Fibroblast of the conjunctiva (primary cell): ENCODE measurements at places on chromosomes 16 and 17.
A peak's percentile ranks its signal among the peaks of the same experiment; 100 is the strongest.

GRCh38 chr16:50932348-50932935, 190.6 kb downstream of the CYLD start:
- DNase-seq = no peak

DNA sequence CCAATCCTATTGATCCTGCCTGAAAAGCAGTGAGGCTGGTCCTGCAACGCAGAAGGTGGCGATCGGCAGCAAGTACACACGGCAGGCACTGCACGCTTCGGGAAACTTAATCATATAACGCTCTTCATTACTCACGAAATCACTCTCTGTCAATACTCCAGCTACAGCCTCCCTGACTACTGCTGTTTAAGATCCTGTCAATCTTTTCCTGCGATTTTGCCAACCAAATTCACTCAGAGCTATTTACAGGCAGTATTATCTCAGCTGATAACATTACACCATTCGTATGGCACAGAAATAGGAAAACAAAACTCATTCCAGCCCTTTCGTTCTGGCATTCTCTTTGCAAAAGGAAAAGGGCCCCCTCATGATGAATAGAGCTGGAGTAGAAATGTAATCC, 262.4 kb upstream of the CDH8 start:
- no peak for DNase-seq

DNA sequence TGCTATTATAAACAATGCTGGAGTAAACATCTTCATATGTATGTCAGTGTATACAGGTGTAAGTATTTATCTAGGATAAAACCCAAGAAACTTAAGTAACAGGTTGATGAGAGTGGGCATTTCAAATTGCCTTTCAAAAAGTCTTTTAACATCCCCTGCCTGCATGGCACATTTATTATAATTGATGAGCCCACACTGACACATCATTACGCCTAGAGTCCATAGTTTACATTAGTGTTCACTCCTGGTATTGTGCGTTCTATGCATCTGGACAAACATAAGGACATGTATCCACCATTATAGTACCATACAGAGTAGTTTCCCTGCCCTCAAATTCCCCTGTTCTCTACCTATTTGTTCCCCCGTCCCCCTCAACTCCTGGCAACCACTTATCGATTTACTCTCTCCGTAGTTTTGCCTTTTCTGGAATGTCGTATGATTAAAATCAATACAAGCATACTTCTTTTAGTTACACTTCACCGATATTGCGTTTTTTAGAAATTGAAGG, 53.7 kb downstream of the NACA2 start:
- DNase-seq = no peak

DNA sequence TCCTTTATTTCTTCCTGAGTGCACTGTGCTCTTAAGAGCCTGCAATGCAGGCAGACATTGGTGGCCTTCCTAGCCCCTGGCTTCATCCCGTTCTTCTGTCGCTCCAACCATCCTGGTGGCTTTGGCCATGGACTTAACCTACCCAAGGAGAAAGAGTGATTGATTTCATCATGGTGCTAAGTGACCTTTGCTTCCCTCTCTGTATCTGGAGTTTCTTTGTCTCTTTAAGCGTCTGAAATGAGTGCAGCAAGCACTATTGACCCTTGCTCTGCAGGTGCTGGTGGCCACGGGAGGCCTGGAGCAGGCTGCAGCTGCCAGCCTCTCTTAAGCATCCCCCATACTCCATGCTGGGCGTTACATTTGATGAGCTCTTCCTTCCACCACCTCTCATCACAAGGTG, 60.5 kb downstream of the RAP1GAP2 start:
- DNase-seq = no peak

DNA sequence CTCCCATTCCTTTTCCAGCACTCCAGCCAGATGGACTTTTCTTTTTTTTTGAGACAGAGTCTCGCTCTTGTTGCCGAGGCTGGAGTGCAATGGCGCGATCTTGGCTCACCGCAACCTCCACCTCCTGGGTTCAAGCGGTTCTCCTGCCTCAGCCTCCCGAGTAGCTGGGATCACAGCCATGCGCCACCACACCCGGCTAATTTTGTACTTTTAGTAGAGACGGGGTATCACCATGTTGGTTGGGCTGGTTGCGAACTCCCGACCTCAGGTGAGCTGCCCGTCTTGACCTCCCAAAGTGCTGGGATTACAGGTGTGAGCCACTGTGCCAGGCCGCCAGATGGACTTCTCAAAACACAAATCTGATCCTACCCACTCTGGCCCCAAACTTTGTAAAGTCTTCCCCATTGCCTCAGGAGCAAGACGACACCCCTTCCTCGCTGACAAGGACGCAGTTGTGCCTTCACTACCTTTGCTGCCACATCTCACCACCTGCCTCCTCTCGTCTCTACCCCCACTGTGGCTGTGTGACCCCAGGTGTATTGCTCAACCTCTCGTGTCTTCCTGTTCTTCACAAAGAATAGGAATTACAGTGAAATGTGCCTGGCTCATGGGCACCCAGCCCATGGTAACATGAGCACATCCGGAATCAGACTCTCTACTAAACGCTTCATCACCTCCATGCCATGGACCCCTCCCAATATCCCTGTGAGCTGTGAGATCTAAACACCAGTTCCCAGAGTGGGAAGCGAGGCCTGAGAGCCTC, 3.7 kb upstream of the BANP start:
- no peak for DNase-seq

- DNase-seq = no peak
Measured at GRCh38 chr17:72726936-72727335, 365.6 kb downstream of the SLC39A11 start.

GRCh38 chr17:57512258-57512657, 232.8 kb downstream of the CCDC182 start:
- no peak for DNase-seq

- DNase-seq = no peak
Measured at GRCh38 chr16:57252148-57252721, 7.2 kb downstream of the ARL2BP start.

DNA sequence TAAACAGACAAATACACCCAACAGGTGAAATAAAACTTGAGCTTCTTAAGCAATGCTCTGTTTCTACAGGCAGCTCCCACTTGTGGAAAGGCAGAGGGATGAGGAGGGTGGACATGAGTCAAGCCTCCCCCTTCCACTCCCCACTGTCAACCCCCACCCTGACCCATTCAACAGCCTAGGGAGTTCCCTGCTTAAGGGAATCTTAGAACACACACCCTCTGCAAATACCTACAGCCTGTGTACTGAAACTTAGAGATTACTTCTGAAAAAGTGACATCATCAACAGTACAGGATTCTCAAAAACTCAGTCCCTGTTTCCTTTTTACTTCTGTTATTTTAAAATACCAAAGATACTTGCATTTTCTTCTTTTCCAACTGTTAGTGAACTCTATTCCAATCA, 345.4 kb downstream of the SOX9 start:
- no peak for DNase-seq

DNA sequence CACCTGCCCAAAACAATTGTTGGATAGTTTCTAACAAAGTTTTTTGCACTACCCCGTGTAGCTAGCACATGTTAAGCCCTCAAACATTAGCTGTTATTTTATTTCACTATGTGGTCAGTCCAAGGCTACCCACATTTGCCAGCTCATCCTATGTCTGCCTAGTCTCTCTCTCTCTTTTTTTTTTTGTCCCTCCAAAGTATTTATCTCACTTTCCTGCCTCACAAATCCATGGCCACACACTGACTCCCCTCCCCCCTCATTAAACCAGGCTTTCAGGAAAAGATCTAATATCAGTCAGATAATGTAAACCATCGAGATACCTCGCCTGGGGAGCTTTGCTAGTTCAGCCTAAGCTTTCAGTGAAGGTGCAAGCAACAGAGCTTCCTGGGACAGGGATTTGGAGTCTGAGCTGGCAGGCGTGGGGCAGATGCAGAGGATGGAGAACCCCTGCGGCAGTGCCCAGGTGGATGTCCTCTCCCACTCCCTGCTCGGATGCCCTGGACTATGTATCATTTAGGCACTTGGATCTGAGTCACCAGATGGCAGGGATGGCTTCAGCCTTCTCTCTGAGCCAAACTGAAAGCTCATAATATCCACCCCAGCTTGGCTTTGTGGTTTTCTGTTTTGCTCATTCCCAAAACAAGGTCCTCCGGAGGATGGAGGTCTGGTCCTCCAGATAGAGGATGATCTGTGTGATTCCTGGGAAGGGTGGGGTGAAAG, 73.7 kb upstream of the FOXF1 start:
- no peak for DNase-seq

DNA sequence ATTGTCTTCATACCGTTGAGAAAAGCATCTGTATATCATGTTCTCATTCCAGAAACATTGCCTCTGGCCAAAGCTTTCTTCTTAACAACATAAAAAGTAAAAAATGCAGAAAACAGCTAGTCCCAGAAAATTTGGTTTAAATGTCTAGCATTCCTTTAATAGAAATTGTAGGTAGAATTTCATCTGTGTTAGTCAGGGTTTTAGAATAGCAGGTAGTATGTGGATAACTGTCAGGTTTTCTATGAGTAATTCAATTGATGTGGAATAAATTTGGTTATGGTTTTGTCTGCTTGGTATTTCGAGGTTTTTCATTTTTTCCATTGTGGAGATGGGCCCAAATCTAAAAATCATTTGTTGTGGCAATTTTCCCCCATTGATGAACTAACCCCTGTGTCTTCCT, 616.7 kb downstream of the KCNJ2 start:
- no peak for DNase-seq

- no peak for DNase-seq
Measured at GRCh38 chr17:61179380-61179806, 220.2 kb upstream of the TBX2 start.

DNA sequence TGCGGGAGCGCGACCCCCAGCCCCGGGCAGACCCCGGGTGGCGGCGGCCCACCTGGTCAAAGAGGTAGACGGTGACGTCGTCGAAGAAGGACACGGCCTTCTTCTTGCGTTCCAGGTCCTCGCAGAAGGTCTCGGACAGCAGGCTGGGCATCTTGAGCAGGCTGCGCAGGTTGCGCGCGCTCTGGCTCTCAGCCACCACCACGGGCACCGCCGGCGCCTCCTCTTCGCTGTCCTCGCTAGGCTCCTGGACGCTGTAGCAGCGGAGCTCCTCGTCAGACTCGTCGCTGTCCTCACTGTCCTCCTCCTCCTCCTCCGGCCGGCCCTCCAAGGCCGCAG, 45.2 kb upstream of the PVALEF start:
- no peak for DNase-seq

DNA sequence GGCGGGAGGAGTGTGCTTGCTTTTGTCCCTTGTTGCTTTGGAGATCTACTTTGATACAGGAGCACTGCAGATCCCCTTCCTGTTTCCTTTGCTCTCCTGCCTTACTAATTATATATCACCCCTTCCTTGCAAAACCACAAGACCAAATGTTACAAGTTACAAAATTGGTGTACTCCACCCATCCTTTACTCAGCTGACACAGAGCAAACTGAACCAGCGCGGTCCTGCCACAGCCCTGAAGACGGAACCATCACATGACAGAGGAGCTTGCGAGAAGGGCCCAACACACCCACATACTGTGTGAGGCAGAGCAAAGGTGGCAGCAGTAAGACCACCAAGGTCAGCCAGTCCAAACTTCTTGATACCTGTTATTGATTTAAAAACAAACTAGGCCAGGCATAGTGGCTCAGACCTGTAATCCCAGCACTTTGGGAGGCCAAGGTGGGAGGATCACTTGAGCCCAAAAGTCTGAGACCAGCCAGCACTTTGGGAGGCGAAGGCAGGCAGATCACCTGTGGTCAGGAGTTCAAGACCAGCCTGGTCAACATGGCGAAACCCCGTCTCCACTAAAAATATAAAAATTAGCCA, 33.2 kb downstream of the CYTH1 start:
- no peak for DNase-seq

- peak; percentile 88 for DNase-seq
Measured at GRCh38 chr17:76540381-76541300, 797 bp downstream of the PRCD start.

DNA sequence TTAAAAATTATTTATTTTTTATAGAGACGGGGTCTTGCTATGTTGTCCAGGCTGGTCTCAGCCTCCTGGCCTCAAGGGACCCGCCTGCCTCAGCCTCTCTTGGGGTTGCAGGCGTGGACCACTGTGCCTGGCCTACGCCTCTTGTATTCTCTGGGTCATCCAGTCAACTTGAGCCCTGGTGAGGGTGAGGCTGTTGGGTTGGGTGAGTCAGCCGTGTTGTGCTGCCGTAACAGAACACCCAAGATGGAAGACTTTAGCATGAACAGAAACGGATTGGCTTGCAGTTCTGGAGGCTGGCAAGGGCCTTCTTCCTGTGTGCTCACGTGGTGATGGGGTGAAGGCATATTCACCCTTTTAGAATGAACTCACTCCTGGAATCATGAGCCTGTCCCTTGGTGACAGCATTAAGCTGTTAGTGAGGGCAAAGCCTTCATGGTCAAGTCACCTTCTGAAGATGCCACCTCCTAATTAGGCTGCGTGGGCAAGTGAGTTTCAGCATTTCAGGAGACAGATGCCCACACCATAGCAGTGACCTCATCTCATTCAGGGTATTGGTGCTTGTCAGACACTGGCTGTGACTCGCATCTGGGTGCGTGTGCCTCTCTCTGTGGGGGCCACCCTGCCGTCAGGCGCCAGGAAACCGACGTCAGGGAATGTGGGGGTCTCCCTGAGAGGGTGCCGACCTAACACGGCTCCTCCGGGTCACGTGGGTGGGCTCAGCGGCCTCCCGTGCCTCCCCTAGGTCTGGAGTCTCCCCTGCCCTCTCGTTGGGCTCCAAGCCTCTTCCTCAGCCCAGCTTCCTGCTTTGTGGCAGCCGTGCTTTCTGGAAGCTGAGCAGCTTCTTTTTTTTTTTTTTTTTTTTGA, 49.8 kb downstream of the WDR45B start:
- DNase-seq = peak; percentile 39

GRCh38 chr17:28115046-28115445, 72.6 kb downstream of the NLK start:
- no peak for DNase-seq

- peak; percentile 58 for DNase-seq
Measured at GRCh38 chr16:54447576-54448440, 161.2 kb upstream of the IRX3 start.

DNA sequence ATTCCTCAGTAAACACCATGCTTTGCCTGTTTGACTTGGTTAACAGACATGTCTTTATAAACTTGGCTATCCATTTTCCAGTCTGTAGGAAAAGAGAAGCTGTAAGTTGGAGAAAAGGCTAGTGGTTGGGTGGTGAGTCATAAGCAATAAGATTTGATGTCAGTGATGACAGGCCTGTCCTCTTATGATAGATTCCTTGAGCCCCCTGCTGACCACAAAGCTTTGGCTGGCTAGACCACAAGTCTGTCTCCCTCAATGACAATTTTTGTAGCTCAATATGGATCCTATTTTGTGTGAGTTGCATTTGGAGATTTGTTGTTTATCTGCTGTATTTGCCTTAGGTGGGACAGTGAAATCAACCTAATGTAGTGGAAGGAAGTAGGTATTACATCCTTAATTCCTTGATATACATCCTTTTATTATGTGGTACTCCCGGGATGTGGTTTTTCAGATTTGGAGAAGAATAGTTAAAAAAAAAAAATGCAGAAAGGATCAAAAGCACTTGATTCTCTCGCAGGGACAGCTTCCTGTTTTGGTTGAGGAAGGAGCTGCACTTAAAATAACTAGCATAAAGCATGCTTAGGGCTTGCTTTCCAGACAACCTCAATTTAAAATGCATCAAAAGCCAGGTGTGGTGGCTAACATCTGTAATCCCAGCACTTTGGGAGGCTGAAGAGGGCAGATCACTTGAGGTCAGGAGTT, 67.4 kb downstream of the SIAH1 start:
- DNase-seq = no peak

GRCh38 chr16:8733849-8734540, 59.6 kb downstream of the ABAT start:
- DNase-seq = no peak
